H4 (cell line): ENCODE measurements at places on chromosomes 11 and 22. TPM values are rescaled to one million over a fixed set of nuclear protein-coding genes. Genes with fewer than 3 reads are reported as not detected.

CYP2D6 gene
- total RNA-seq, result not detected in 2 replicates

SCN3B gene
- total RNA-seq, result 0.39 TPM in 1 of 2 replicates, not detected in the other

RBMXL2 gene
- not detected in 2 replicates for total RNA-seq

SLN gene
- 1.9 TPM in 1 of 2 replicates, not detected in the other for total RNA-seq

CLTCL1 gene
- 5.3 and 5.8 TPM in 2 replicates for total RNA-seq

ARFGAP2 gene
- 81.8 and 97.4 TPM in 2 replicates for total RNA-seq

CLP1 gene
- total RNA-seq, result 24.4 and 27.5 TPM in 2 replicates

UPB1 gene
- not detected in 2 replicates for total RNA-seq

CHADL gene
- not detected in 2 replicates for total RNA-seq

DAGLA gene
- 0.68 and 0.83 TPM in 2 replicates for total RNA-seq

DNA sequence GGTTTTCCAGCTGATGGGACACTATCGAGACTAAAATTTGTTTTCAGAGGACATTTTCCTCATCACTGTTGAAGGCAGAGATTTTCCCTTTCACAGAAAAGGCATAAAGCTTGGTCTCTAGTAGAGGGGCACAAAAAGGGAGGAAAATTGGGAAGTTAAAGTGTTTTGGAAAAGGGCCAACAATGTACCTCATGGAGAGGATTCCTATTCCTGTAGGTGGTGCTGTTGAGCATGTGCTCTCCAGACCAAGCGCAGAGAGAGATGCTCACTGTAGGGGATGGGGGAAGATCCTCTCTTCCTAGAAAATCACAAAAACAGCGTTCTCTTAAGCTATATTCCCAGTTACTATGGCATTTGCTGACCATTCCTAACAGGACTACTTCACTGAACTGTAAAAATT is 44.9 kb downstream of the OR4C46 start:
- no peak for DNase-seq

DNA sequence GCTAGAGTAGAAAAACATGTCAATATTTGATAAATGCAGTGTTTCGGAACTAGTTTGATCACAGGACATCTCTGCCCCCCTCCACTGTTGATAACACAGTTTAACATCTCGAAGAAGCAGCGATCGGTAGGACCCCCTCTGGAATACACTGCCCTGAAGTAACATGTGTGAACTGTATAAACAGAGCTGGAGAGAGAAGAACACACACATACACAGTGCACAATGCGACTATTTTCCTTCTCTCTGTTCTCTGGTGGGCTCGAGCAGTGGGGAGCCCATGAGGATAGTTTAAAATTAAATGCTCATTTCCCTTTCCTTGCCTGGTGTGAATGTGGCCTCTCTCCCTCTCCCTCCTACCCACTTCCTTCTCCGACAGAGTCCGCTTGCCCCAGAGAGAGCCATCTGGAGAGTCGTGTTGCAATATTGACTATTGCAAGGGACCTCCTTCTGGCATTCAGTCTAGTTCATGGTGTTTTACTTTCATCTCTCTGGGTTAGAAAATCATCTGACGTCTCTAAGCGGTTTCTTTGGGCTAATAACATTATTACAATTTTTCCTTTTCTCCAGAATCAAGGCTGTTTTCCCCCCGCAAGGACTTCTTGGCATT is 51.6 kb upstream of the BARX2 start:
- no peak for DNase-seq

- DNase-seq, result no peak
These were observed 1.9 kb upstream of the CTSF start for GRCh38 chr11:66570079-66570849.

- DNase-seq, result no peak
These were observed 438.2 kb downstream of the BUD13 start for GRCh38 chr11:116334596-116334995.

- DNase-seq, result no peak
These were observed 4.0 kb downstream of the SYN3 start for GRCh38 chr22:33054001-33054675.

DNA sequence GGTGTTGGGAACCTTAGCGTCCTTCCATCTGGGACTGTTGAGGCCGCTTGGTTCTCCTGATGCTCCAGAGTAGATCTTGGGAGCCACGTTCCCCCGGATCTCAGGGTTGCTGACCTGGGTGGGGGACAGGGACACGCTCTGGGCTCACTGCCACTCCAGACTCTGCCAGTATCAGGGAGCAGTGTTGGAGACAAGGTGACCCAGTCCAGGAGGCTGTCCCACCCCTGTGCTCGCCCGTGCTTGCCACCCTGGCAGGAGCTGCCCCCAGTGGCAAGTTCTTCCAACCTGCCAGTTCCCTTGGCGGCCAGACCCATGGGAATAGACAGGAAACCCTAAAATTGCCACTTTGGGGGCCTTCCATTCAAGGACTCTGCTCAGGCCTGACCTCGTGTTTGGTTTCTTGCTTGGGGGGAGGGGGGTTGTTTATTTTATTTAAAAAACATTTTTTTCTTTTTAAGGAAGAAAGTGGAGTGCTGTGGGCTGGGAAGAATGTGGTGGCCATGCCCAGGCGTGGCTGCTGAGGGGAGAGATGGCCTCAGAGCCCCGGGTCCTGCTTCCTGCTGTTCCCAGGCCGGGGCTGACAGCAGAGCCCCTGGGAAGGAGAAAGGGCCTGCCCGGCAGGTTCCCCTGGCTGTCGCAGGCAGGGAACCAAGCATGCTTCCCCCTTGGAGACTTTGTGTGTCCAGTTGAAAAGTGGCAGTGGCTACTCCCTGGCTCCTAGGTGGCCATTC is 7.2 kb downstream of the GRK2 start:
- no peak for DNase-seq

DNA sequence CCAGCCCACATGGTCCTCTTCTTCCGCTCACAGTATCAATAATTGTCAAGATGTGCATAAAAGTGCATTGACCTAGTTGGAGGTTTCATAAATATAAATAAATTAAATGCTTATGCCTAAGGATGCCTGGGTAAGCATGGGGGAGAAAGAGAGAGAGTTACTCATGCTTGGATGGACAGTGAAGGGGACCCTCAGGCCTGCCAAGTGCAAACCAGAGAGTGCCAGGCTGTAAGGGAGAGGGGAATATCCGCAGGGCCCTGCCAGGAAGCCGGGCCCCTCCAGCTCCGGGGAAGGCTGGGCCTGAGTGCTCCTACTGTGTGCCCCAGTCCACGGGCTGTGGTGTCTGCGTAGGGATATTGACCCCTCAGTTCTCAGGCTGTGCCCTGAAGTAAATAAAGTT is 214.6 kb downstream of the DSCAML1 start:
- no peak for DNase-seq

DNA sequence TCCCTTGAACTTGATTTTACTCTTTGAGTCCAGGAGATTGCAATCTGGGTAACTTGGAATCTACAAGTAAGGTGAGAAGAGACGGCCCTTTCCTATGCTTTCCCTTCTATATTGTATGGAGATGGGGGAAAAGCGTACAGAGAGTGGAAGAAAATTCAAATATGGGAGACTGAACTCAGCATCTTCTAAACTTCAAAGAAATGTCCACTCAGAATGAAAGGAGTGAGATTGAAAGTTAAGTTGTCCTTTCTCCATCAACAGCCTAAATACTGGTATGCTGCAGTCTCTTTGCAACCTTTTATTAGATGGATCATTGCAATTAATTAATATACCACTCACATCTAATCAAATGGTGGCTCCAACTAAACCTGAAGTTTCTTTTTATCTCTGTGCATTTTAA is 6.4 kb upstream of the EXPH5 start:
- no peak for DNase-seq

DNA sequence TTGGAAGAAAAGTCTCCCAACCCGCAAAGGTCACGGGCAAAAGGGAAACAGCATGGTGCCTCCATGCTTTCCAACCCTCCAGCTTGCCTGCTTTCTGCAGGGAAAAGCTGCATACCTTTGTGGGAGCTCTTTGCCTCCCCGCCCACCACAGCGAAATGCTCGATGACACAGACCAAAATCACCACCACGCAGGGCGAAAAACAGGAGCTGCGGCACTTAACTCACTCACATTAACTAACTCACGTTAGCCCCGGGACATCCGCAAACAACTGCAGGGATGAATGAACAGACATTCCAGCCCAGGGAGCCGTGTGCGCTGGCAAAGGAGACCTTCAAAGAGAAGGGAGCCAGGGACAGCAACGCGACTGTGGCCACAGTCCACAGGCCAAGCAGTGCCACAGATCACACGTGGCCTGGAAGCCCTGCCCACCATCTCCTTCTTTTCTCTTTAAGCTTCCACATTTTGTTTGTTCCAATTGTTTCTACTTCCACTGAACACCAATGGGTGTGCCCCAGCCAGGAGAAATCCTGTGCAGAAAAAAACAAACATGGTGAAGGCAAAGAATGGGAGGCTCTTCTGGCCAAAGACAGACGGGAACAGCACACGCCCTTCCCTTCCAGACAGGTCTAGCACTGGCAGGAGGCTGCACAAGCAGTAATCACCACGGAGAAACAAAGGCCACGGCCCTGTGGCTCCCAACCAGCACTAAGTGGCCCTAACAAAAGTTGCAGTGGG is 39.3 kb downstream of the DUSP8 start:
- no peak for DNase-seq

- peak; percentile 67 for DNase-seq
These were observed 3.8 kb downstream of the FJX1 start for GRCh38 chr11:35622070-35622469.

DNA sequence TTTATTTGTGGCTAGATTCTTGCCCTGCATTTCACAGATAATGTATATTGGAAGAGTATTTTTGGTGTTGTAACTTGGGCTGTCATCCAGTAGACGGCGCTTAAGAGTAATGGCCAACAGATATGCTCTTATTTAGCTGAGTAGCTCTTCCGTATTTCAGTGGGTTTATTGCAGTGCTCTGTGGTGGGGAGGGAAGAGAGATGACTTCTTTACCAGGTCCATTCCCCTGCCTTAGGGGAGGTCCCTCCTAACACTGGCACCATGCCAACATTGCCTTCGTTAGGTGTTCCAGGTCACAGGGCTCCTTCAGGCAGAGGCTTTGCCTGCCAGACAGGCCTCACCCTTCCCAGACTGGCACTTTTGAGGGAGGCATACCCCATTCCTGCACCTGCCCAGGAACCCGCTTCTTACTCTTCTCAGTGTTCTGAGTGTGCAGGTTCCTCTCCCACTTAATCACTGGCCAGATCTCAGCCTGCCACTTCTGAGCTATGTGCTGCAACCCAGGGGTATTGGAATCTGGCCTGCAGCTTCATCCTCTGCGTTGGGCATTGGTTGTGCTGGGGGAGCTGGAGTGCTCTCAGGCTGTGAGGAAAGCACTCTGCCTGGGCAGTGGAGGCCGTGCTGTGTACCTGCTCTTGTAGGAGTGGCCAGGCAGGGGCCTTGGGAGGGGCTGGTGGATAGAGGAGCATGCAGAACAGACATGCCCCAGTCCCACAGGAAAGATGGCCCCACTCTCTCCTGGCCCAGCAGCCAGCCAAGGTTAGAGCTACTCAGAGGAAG is 29.4 kb upstream of the SLN start:
- DNase-seq, result peak; percentile 40

GRCh38 chr11:120172054-120172911 is 34.4 kb upstream of the TRIM29 start:
- DNase-seq, result peak; percentile 54

GRCh38 chr11:12634329-12634728 is 39.9 kb upstream of the TEAD1 start:
- no peak for DNase-seq

- no peak for DNase-seq
These were observed 52.4 kb downstream of the SIK2 start for GRCh38 chr11:111654601-111655000.

GRCh38 chr11:68191661-68192579 is 21.2 kb downstream of the KMT5B start:
- DNase-seq, result no peak

DNA sequence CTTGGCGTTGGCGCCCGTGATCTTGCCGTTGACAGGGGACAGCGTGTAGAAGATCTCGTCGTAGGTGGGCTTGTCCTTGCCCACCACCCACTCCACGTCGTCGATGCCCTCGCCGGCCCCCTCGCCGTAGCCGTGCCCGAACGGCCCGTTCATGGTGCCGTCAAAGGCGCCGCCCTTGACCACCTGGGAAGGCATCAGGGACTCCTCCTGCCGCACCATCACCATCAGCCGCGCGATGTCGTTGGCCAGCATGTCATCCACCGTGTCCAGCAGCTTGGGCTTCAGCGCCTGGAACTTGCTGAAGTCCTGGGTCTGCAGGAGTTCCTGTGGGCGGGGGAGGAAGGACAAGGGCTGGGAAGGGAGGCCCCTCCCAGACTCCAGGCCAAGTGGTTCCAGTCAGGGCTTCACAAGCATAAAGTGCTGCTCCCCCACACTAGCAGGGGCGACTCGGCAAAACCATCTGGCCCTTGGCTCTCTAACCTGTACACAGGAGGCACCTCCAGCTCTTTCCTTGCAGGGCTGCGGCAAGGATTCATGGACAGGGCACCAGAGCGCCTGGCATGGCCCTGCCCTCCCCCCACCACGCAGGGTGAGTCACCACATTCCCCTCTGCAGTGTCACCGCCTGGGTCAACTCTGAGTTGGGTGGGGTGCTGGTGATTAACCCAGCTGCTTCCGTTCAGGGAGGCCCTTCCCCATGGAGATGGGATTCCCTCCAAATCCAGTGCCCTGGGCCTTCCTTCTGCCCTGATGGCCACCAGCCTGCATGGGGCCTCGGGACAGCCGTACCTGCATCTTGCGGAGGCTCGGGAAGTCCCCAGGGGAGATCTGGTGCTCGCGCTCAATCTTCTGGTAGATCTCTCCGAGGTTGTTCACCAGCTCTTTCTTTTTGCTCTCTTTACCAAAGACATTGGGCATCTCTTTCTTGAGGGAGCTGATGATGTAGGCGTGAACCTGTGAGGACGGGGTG is 10.4 kb upstream of the CDC42BPG start:
- DNase-seq, result peak; percentile 95

DNA sequence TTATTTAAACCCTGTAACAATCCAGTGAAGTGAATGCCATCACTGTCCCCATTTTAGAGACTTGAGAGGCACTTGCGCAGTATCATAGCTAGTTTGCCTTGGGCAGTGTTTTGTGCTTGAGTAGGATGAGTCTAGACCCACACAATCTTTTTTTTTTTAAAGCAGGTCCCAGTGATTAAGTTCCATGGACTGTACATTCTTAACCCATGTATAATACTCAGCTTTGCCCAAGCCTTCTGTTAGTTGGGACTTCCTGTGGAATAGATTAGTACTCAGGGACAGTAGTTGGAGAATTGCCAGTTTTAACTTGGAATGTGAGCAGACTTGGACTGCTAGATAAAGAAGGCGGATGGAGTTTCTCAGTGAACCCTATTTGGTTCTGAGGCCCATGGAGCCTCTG is 108.6 kb upstream of the RASSF10 start:
- peak; percentile 71 for DNase-seq
